Stimulated activated CD8-positive, alpha-beta memory T cell treated with anti-CD3 and anti-CD28 coated beads, Interleukin-7, amount 100 ng/mL, for 4 hours (primary cell): ENCODE measurements at places on chromosomes 12 and 14.
A peak's percentile ranks its signal among the peaks of the same experiment; 100 is the strongest.

DNA sequence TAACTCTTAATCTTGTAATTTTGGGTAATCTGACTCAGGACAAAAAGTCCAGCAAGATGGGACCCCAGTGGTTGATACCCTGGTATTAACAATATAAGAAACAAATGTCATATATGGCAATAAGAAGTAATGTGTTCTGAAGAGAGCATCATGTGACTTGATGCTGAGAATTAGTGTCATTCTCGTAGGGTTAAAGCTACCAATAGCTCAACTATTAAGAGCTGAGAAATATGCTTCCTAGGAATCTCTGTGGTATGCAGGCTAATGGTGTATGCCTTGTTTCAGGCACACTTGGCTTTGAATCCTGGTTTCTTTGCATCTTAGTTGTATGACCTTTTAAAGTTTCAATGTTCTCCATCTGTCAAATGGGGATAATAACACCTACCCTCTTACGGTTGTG, 9.1 kb downstream of the MYRFL start:
- no peak for DNase-seq

GRCh38 chr14:20492486-20492885, 12.9 kb upstream of the RNASE10 start:
- DNase-seq: no peak

DNA sequence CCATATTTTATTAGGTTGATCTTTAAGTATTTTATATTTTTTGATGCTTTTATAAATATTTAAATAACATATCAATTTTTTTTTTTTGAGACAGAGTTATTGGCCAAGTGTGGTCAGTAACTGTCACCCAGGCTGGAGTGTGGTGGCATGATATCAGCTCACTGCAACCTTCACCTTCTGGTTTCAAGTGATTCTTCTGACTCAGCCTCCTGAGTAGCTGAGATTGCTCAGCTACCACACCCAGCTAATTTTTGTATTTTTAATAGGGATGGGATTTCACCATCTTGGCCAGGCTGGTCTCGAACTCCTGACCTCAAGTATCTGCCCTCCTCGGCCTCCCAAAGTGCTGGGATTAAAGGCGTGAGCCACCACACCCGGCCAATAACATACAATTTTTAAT, 71.1 kb downstream of the FUT8 start:
- no peak for DNase-seq

- no peak for DNase-seq
These were observed 260.4 kb upstream of the PPFIA2 start for GRCh38 chr12:82019533-82019932.

DNA sequence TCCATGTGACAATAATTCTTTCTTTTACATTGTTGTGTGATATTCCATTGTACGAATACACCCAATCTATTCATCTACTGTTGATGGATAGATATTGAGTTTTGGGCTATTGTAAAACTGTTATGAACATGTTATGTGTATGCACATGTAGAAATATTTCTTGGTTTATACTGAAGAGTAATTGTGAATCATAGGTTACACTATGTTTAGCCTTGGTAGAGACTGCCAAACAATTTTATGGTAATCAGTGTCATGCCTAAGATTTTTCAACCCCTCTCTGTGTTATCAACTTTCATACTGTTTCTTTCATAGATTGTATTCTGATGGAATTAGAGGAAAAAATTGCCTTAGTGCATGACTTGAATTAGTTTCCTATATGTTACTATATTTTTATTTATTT, 39.5 kb downstream of the FRMD6 start:
- no peak for DNase-seq

DNA sequence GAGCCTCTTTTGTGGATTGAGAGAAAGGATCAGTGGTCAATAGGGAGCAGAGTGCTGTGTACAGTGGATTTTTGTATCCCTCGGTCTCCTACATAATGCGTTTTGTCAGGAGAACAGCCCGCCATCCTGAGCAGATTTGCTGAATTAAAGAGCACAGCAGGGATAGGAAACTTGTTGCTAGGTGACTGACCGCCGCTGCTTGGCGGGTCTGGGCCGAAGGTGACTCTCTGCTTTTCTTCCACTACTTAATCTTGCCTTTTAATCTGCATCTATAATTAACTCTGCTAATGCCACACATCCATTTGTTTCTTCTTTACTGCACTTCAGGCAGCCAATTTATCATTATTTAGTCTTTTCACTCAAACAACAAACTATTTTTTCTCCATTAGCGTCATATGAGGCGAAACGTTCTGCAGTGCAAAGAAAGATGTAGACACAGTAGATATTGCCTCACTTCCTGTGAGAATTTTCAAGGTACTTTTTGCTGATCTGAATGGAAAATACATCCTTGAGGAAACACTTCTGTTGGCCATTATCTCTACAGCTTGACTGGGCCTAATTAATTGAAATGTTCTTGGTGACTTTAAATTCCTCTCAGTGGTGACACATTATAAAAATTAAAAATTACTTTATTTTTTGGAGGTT, 108.0 kb downstream of the PPM1A start:
- no peak for DNase-seq

GRCh38 chr12:92540782-92541423, 161.9 kb upstream of the PLEKHG7 start:
- no peak for DNase-seq

- peak; percentile 11 for DNase-seq
These were observed 36.2 kb downstream of the SYNE3 start for GRCh38 chr14:95480109-95480886.

DNA sequence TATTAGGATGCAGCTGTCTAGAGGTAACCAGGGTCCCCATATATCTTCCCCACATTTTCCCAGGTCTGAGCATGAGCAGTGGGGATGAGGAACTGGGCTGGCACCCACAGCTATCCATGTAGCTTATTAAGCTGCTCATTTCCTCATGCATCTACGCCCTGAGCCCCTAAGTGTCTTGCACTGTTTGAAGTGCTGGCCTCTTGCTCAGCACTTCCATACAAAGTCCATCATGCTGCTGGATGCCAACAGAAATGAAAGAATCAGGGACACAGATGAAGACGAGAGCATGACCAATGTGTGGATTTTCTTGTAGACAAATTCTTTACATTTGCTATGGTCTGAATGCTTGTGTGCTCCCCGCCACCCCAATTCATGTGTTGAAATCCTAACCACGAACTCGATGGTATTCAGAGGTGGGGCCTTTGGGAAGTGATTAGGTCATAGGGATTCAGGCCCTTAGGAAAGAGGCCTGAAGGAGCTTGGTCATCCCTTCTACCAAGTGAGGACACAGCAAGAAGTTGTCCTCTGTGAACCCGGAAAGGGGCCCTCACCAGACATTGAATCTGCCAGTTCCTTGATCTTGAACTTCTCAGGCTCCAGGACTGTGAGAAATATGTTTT, 54.5 kb downstream of the C12orf75 start:
- DNase-seq: no peak

DNA sequence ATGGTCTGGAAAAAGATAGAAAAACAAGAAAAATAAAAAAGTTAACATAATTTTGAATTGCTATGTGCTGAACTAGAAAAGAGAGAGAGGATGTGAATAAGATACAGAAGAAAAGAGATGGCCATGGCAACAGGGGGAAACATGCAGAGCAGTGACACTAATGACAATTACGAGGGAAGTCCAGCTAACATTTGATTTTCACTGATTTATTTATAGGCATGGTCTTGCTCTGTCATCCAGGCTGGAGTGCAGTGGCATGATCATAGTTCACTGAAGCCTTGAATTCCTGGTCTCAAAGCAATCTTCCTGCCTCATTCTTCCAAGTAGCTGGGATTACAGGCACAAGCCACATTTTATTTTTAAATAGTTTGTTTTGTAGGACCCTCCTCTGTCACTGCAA, 1.8 kb downstream of the OR6C74 start:
- DNase-seq: no peak

DNA sequence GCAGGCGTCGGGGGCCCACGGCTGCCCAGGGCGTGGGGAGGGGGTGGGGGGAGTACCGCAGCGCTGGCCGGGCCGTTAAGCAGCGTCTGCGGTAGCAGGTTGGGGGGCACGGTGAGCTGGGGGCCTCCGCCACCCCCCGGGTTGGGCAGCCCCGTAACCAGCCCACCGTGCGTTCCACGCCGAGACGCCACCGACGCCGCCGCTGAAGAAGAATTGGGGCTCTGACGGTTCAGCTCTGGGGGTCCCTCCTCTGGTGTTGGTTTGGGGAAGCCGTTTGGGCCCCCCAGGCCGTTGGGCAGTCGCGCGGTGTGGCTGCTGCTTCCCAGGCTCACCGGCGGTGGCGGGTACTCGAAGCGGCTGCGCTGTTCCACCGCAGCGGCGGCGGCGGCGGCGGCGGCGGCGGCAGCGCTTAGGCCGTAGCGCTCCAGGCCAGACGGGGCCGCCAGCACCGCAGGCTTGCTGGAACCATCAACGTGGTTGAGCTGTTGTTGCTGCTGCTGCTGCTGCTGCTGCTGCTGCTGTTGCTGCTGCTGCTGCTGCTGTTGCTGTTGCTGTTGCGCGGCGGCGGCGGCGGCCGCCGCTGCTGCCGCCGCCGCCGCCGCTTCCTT, 1.5 kb downstream of the IRF2BPL start:
- peak; percentile 44 for DNase-seq

DNA sequence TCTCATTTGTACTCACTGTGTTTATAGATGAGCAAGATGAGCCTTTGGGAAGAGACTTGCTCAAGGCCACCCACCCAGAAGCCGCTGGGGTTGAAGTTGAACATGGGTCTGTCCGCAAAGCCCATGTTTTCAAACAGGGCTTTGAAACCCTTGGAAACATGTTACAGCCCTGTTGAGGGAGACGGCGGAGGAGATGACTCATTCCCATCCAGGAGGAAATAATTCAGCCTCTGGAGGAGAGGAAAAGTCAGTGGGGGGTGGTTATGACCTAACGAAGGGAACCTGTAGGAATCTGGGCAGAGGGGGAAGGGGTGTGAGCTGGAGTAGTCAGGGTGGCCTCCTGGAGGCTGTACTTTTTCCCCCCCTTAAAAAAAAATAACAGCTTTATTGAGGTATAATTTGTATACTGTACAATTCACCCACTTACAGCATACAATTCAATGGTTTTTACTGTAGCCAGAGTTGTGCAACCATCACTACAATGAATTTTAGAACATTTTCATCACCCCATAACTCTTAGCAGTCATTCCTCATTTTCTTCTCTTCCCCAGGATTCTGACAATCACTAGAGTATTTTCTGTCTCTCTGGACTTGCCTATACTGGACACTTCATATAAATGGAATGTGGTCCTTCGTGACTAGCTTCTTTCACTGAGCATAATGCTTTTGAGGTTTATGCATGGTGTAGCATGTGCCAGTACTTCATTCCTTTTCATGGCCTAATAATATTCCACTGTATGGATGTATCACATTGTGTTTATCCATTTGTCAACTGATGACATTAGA, 1.9 kb upstream of the RIN3 start:
- DNase-seq: no peak

GRCh38 chr14:102878174-102878969, 44.1 kb upstream of the AMN start:
- no peak for DNase-seq

DNA sequence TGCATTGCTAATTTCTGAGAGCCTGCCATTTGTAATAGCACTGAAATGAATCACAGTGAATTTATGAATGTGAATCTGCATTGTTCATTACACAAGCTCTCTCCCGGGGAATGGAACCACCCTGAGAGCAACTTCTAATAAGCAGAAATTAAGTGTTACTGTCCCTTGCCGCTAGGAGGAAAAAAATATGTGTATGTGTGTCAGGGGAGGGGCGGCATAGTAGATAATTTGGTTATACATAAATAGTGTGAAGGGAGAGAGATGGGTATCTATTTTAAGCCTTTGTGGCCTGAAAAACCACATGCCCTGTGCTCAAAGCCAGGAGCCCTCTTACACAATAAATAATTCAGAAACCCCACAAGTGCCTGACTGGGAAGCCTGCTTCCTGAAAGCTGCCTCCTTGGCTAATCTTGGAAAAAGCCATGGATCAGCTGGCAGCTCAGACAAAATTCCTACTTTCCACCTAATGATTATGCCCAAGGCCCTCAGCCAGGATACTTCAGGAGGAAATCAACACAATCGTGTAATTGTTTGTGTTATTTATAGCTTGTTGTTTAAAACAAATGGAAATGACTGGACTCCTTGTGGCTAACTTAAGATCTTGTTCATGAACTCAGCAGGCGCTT, 366.2 kb upstream of the KITLG start:
- DNase-seq: no peak

DNA sequence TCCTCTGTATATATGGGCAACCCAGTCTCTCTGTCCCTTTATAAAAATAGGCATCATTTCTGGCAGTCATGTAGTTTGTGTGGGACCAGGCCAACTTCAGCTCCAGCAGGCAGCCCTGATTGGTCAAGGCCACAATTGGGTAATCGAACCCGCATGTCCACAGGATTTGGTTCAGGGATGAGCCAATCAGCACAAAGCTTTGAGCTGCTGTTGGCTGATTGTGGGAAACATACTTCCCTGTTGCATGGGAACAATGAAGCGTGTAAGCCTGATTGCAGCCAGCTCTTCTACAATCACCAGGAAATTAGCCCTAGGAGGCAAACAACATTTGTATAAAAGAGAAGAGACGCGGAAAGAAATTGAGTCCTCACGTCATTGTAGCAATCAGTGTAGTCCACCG, 328.6 kb downstream of the PCNX1 start:
- no peak for DNase-seq

DNA sequence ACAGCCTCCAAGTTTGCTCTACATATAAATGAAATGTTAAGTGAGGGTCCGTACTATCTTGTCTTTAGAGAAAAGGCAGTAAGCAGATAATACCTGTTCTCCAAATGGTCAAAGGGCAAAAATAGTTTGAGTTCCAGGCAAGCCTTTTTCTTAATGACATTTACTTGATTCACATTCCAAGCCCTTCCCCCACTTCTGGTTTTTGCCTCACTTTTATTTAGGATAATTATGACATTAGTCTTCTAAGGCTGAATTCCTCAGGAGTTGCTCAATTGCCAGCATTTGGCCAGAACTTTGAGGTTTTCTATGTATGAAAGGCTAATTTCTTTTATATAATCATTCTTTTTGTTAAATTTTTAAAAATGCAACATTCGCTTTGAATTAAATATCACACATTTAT, 62.5 kb upstream of the DUSP6 start:
- no peak for DNase-seq

DNA sequence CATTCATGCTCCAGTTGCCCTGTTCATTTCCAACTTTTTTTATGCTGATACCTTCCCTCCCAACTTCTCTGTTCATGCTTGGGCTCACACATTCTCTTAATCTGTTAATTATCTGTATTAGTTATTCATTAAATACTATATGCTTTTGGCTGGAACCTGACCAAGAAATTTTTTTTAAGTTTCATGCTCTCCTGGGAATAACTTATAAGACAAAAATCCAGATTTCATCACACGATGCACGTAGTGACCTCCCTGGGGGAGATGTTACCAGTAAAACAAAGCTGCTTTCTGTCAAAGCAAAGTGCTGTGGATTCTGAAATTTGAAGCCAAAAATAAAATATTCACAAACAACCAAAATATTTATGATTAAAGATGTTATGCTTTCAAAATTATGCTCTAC, 215.0 kb upstream of the USP15 start:
- DNase-seq: no peak

- no peak for DNase-seq
These were observed 30.2 kb upstream of the NAV3 start for GRCh38 chr12:77800501-77800900.

DNA sequence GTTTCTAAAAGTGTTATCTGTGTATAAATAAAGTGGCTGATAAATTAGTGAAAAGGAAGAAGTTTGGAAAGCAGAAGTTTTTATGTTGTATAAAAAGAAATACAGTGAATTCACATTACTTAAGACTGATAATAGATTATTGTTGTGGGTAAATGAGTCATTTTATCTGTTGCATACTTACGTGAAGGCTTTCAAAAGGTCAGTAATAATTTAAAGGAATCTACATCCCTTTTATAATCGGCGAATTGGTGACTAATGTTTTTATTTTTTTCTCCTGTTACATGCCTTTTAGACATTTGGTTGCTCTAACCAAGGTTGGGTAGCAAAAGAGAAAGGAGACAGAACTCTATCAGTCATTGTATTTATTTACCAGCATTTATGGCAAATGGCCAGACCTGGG, 155.9 kb downstream of the SLC41A2 start:
- DNase-seq: no peak
